ENCODE measurements at places on chromosomes 5 and 9.
A peak's percentile ranks its signal among the peaks of the same experiment; 100 is the strongest.

GRCh38 chr5:72397836-72398235 lies 77.7 kb downstream of the PTCD2 start:
- no peak for DNase-seq

DNA sequence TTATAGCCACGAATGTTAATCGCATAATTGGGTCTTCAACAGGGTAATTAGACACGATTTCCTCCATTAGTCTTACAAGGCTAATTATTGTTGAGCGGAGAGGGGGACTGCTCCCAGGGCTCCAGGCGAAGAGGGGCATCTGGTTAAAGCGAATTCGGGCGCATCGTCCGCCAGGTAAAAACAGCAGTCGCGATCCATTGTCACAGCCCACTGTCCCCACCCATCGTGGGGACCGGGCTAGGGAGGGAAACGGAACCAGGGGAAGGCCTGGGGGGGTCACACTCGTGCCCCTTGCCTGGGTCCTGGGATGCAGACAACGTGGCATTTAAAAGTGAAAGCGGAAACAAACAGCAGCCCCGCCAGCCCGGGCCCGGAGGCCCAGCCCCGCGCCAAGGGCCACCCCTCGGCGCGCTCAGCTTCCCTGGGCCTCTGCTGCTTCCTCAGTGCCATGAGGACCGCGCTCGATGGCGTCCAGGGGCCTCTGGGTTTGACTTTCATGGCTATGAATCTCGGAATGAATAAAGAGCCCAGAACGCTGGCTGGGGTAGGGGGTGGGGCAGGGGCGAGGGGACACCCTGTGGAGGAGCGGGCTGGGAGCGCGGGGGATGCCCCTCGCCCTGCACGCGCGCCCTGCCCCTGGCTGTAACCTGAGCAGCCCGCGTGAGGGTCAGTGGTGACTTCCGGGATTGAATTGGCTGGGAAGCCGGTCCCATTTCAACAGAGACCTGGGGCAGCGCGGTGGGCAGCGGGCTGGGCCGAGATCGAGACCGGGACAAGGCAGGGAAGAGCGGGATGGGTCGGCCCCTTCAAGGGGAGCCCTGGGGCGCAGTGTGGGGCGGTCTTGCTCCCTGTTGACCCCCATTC lies 99.9 kb downstream of the GTF3C4 start:
- peak; percentile 38 for DNase-seq

DNA sequence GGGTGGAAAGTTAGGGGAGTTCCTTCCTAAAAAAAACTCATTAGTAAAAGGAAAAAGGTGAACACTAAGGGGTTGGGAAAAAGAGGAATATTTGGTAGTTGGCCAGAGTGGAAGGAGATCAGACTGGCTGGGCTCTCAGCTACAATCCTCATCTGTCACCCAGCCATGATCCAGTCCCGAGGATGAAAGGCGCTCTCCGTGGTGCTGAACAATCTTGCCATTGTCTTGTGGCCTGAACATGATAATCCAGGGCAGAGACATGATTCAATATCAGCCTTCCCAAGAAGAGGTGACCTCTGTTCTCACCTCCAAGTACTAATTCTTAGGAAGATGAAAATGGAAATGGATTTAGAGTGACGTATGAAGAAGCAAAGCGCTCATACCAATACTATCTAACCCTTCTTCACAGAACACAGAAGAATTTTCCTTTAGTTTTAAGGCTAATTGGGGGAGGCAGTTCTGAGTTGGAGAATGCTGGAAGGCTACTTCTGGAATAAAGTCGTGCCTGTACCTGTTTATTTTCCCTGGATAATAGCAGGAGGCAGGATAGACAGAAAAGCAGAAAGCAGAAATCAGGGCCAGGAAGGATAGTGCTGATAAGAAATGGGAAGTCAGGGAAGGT lies 36.6 kb upstream of the MYORG start:
- DNase-seq = no peak

GRCh38 chr5:114634967-114635901 lies 273.4 kb downstream of the KCNN2 start:
- no peak for DNase-seq

DNA sequence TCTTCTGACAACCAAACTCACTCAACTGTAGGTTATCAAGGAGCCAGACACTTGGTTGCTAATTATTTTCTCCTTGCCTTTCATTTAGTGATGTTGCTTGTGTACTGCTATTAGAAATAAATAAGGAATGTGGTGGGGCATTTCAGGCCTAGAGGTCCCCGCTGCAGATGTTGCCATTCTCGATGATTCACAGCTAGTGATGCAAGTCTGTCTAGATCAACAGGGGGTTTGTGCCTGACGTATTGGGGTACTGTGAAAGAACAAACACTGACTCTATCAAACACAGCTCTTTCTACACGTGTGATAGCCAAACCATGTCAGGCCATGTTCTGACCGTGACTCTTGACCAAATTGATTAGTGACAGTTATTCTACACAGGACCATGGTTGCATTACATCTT lies 144.7 kb downstream of the OSTF1 start:
- no peak for DNase-seq

DNA sequence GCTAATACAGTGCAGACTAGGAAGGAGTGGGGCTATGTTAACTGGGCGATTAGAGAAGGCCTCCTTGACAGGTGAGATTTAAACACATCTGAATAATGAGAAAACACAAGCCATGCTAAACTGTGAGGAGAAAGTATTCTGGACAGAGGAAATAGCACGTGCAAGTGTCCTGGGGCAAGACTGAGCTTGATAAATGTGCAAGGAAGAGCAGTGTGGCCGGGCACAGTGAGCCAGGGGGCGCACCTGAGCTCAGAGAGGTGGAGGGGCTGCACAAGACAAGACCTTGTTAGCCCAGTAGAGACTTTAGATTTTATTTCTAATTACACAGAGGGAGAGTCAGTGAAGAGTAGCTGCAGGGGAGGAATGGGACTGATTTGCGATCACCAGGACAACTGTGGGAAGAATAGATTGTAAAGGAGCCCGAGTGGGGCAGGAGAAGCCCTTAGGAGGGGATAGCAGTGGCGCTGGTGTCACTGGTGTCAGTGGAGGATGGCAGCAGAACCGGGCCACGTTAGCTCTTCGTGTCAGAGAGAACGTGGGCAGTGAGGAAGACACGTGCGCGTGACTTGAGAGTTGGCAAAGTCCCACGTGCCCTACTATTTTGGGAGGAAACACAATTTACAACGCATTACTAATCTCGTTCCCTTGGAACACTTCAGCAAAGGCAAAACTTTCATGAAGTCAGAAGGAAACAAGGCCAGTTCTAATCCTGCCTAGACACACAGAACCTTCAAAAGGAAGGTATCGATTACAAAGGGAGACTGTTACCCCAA lies 17.9 kb upstream of the C5orf47 start:
- DNase-seq = no peak

GRCh38 chr9:10168241-10168640 lies 444.6 kb downstream of the PTPRD start:
- DNase-seq = no peak

DNA sequence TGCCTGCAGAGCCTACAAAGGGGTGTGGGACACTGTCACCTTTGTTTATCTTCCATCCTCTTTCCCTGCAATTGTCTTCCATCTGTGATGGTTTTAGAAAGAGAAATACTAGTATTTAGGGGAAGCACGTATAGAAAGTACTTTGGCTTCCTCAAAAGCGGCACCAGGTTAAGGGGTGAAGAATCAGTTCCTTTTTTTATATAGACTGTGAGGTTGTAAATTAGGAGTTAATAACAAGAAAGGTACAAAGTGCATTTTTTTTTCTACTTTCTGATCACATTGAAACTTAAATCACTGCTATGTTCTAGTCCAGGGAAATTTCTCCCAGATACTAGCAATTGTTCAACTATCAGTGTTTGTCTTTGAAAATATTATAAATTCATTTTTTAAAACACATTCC lies 219.3 kb downstream of the CEMIP2 start:
- DNase-seq = no peak

DNA sequence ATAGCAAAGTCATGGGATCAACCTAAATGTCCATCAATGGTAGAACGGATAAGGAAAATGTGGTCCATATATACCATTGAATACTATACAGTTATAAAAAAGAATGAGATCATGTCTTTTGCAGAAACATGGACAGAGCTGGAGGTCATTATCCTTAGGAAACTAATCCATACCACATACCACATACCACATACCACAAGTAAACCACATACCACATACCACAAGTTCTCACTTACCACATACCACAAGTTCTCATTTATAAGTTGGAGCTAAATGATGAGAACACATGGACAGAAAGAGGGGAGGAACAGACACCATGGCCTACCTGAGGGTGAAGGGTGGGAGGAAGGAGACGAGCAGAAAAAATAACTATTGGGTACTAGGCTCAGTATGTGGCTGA lies 154.6 kb upstream of the GHR start:
- DNase-seq = no peak

- DNase-seq = no peak
Observed at GRCh38 chr5:61486476-61486875, 154.4 kb downstream of the ZSWIM6 start.

DNA sequence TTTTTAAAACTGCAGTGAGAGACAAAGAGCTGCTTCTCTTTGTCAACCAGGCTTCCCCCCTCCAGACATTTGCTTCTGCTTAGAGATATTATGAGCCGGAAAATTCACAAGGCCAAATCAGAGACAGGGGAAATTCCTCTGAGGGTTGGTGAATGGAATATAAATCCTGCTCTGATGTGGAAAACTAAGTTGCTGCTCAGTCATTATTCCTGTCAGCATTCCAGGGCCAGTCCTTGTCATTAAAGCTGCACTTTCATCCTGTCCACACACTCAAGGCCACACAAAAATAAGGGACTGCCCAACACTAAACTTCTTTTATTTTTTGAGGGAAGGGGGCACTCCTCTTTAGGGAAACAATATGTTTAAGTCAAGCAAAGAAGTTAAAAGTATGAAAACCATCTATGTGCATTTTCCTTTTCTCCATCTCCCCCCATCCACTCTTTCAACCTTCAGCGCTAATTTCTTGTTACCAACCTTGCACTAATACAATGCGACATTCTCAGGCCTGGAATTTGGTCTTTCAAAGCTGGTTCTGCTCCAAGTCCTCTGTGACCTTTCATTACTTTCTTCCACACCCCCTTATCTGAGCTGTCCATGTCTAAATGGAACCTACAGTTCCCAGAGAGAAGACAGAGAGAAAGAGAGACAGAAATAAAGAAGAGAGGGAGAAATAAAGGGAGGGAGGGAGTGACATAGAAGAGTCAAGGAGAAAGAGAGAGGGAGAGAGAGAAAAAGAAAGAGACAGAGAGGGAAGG lies 118.9 kb upstream of the S1PR3 start:
- DNase-seq = no peak

DNA sequence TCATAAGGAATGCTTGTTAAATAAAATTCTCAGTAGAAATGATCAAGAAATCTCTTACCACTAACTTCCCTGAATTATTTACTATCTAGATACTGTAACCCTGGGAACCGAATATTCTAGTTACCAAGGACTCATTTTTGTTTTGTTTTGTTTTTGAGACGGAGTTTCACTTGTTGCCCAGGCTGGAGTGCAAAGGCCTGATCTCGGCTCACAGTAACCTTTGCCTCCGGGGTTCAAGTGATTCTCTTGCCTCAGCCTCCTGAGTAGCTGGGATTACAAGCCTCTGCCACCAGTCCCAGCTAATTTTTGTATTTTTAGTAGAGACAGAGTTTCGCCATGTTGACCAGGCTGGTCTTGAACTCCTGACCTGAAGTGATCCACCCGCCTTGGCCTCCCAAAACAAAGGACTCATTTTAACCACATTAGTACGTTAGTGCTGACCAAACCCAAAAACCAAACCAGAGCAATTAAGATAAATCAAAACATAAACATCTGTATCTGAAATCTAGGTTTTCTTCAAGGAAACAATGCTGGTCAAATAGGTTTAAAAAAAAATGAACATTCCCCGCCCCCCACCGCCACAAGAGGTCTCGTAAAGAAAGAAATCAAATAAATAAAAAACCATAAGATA lies 3.7 kb downstream of the TXN start:
- DNase-seq = no peak

DNA sequence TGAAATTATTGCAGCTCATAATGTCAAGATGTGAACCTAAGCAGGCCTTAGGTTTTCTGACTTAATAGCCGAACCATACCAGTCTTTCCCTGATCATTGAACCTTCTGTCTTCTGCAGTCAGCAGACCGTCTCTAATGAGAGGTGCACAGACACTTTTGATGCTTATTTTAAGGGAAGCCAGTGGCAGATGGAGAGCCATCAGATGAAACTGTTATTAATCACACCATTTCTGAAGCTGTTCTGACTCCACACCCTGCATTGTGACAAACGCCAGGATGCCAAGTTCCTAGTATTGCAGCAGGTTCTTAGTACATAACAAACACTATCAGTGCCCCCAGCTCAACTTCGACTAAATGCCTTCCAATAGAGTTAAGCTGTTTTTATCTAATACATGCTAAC lies 43.0 kb downstream of the PIK3R1 start:
- no peak for DNase-seq

DNA sequence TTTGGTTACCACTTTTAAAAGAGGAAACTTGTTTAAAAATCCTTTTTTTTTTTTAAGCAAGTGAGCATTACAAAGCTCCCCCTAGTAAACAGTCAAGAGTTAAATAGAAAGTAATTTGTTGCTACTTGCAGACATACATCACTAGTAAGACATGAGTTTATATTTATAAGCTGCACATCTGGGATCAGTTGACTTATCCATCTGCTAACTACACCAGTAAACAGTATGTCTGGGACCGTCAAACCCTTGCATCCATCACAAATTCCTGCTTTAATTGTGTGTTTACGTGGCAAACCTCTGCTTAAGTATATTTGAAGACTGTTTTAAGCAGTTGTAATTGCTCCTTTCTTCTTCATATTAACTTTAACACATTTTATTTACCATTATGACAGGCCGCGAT lies 146.8 kb downstream of the EBF1 start:
- no peak for DNase-seq
